ENCODE measurements at places on chromosomes 12 and 14.

- no peak for DNase-seq
These were observed 26.9 kb downstream of the SIX1 start for GRCh38 chr14:60622210-60622916.

- DNase-seq: no peak
These were observed 242.7 kb downstream of the BCL11B start for GRCh38 chr14:99029145-99029915.

DNA sequence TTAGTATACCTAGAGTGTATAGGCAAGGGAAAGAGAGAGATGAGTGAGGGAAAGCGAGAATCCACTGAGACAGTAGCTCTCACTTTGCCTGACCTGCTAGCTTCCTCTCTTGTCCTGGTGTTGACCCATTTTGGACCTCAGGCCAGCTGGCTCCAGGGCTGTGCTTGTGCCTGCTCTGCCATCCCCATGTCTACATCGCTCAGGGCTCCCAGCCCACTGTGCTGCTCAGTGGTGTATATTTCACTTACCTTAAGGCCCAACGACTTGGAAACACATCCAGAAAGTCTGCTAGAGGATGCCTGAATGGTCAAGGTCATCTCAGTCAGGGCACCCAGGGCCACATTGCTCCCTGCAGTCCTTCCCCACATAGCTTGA, 964 bp upstream of the SERPINA4 start:
- DNase-seq: no peak

DNA sequence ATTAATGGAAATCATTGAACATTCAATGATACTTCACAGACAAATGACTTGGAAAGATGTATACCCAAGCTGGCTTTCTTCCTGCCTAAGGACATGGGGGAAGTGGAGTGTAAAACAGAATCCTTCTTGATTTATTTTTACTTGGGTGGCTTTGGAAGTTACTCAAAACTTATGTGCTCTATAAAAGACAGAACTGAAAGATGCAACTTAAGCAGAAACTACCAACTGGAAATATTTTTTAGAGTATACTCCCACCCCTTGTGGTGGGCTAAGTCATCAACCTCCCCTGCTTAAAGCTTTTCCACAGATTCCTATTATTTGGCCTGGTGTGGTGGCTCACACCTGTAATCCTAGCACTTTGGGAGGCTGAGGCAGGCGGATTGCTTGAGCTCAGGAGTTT, 126.0 kb upstream of the ATP2B1 start:
- no peak for DNase-seq

Data from M059J (cell line).